ENCODE measurements at places on chromosomes 5 and 9. TPM values are rescaled to one million over a fixed set of nuclear protein-coding genes. Genes with fewer than 3 reads are reported as not detected.
A peak's percentile ranks its signal among the peaks of the same experiment; 100 is the strongest.

- no peaks in the 10 kb centered on the region for H3K36me3 ChIP-seq
- DNase-seq = no peak
- peaks cover 31% of the 10 kb centered on the region for H3K27me3 ChIP-seq
- no peak overlapping the region for H3K4me3 ChIP-seq
- H3K4me1 ChIP-seq = no peaks in the 10 kb centered on the region
Measured at GRCh38 chr5:133325864-133326263, 274.1 kb downstream of the HSPA4 start.

DNA sequence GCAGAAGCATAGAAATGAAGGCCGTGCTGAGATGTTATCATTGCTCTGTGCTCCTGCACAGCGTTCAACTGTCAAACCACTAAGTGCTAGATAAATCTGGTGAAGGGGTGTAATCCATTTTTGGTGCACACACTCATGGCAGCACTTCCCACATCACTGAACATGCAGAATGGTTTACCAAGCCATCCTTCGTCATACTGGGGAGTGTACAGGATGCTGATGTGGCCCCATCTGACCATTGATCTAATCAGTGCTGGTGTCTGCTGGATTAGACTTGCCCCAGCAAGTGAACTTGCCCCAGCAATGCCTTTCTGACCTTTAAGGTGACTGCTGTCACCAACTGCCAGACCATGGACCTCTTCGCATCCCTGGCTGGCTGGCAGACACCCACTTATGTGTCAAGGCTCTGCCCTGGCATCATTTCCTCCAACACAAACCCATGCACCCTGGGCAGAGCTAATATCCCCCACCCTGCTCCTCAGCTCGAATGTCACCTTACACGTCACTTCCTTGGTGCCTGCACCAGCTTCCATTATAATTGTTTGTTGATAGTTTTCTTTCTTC, 4.2 kb upstream of the SEMA4D start:
- peaks cover 16% of the 10 kb centered on the region for H3K27me3 ChIP-seq
- no peak overlapping the region for H3K27ac ChIP-seq
- no peak overlapping the region for H3K4me3 ChIP-seq
- no peaks in the 10 kb centered on the region for H3K4me1 ChIP-seq
- DNase-seq = no peak
- H3K36me3 ChIP-seq = no peaks in the 10 kb centered on the region

GRCh38 chr5:62538017-62538942, 40.3 kb upstream of the LRRC70 start:
- peak; percentile 94 for DNase-seq
- no peaks in the 10 kb centered on the region for H3K27me3 ChIP-seq
- H3K4me3 ChIP-seq = no peak overlapping the region
- no peaks in the 10 kb centered on the region for H3K36me3 ChIP-seq

GRCh38 chr5:1815071-1815786, 14.0 kb downstream of the NDUFS6 start:
- peaks cover 54% of the 10 kb centered on the region for H3K36me3 ChIP-seq
- no peak overlapping the region for H3K4me3 ChIP-seq
- H3K4me1 ChIP-seq = no peaks in the 10 kb centered on the region

GRCh38 chr9:83130541-83130940, 67.6 kb upstream of the RASEF start:
- DNase-seq = no peak
- H3K27ac ChIP-seq = no peak overlapping the region
- no peak overlapping the region for H3K4me3 ChIP-seq
- no peaks in the 10 kb centered on the region for H3K36me3 ChIP-seq

- H3K27me3 ChIP-seq = no peaks in the 10 kb centered on the region
- no peak overlapping the region for H3K27ac ChIP-seq
- no peak for DNase-seq
- H3K36me3 ChIP-seq = no peaks in the 10 kb centered on the region
- H3K4me1 ChIP-seq = no peaks in the 10 kb centered on the region
Measured at GRCh38 chr9:76542360-76542759, 83.4 kb downstream of the GCNT1 start.

DNA sequence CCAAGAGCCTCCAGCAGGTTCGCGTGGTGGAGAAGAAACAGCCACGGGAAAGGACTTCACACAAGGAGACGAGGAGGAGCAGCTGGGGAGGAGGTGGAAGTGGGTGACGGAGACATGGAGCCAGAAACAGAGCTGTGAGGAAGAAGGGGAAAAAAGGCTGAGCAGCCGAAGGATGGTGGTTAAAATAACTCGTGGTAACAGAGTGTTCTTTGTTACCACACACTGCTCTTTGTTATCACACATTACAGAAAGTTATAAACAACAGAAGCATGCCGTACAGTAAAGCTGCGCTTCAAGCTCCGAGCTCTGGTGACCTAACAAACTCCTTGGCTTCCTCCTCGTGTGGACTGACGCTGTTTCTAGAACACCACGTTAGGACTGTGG, 215.4 kb downstream of the GLIS3 start:
- DNase-seq = peak; percentile 90
- peak overlapping the region; percentile 20 for H3K4me3 ChIP-seq

- no peak overlapping the region for H3K27ac ChIP-seq
- H3K4me3 ChIP-seq = no peak overlapping the region
- H3K36me3 ChIP-seq = peaks cover 30% of the 10 kb centered on the region
- H3K27me3 ChIP-seq = no peaks in the 10 kb centered on the region
- no peak for DNase-seq
Measured at GRCh38 chr5:57249265-57249874, 75.5 kb downstream of the GPBP1 start.

- H3K4me3 ChIP-seq = no peak overlapping the region
- H3K27ac ChIP-seq = no peak overlapping the region
- no peaks in the 10 kb centered on the region for H3K4me1 ChIP-seq
- DNase-seq = no peak
Measured at GRCh38 chr9:8784838-8785237, 985.3 kb upstream of the DMAC1 start.

DNA sequence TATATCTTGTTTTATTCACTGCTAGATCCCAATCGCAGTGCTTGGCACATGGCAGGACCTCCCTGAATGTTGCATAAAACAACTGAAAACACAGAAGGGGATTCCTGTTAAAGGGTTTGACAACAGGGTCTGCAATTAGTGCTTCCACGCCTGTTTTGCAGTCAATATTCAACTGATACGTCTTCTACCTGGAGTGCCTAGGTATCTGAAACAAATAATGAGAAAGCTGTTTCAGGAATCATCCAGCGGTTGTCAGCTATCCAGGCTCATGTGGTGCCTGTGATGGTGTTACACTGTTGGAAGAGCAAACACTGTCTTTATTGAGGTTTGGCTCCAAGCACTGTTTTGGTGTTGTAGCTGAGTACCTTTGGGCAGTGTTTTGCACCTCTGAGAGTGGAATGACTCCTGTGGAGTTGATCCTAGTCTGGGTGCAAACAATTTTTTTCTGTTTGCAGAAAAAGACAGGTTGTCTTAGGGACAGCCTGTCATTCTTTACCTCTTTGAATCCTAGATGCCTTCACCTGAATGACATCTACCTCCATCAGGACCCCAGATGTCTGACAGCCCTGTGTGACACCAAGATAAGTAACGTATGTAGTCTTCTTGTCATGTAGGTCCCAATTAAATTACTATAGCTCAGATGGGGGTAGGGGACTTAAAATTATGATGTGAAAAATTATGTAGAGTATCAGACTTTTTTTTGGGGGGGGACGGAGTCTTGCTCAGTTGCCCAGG, 14.8 kb upstream of the MATR3 start:
- no peak overlapping the region for H3K4me3 ChIP-seq
- DNase-seq = no peak
- peaks cover 8% of the 10 kb centered on the region for H3K4me1 ChIP-seq
- no peak overlapping the region for H3K27ac ChIP-seq

- peaks cover 3% of the 10 kb centered on the region for H3K4me1 ChIP-seq
- no peaks in the 10 kb centered on the region for H3K27me3 ChIP-seq
- peak; percentile 51 for DNase-seq
- peak overlapping the region; percentile 27 for H3K27ac ChIP-seq
- peaks cover 5% of the 10 kb centered on the region for H3K36me3 ChIP-seq
Measured at GRCh38 chr5:17216974-17217492, 398 bp upstream of the BASP1 start.

DNA sequence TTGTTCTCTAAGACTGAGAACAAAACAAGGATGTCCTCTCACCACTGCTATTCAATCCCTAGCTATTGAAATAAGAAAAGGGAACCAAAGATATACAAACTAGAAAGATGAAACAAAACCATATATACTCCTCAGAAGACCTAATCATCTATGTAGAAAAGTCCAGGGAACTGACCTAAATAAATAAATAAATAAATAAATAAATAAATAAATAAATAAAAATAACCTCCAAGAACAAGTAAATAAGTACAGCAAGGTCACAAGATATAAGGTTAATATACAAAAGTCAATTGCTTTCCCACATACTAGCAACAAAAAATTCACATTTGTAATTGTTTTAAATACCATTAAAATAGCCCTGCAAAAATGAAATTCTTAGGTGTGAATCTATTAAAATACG, 54.6 kb downstream of the DTWD2 start:
- no peak for DNase-seq
- no peak overlapping the region for H3K27ac ChIP-seq

GRCh38 chr5:55286411-55286933, 21.0 kb downstream of the DHX29 start:
- no peaks in the 10 kb centered on the region for H3K27me3 ChIP-seq
- no peaks in the 10 kb centered on the region for H3K4me1 ChIP-seq
- H3K4me3 ChIP-seq = no peak overlapping the region
- H3K36me3 ChIP-seq = peaks cover 30% of the 10 kb centered on the region

DNA sequence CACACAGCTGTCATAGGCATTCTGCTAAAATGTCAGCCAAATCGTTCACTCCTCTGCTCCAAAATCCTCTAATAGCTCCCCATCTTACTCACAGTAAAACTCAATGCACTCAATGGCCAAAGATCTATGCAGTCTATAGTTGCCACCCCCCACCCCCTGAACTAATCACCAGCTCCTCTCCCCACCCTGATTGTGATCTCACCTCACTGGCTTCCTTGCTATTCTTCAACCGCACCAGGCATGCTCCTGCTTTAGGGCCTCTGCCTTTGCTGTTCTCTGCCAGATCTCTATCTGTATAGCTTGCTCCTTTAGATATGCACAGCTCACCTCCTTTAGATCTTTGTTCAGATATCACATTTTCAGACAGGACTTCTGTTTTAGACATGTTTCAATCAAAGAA, 33.2 kb upstream of the SNX2 start:
- no peaks in the 10 kb centered on the region for H3K4me1 ChIP-seq
- peak; percentile 13 for DNase-seq
- no peaks in the 10 kb centered on the region for H3K36me3 ChIP-seq
- H3K27me3 ChIP-seq = peaks cover 2% of the 10 kb centered on the region

- H3K36me3 ChIP-seq = no peaks in the 10 kb centered on the region
- peaks cover 43% of the 10 kb centered on the region for H3K27me3 ChIP-seq
Measured at GRCh38 chr9:132411091-132411508, 1.1 kb downstream of the CFAP77 start.

DNA sequence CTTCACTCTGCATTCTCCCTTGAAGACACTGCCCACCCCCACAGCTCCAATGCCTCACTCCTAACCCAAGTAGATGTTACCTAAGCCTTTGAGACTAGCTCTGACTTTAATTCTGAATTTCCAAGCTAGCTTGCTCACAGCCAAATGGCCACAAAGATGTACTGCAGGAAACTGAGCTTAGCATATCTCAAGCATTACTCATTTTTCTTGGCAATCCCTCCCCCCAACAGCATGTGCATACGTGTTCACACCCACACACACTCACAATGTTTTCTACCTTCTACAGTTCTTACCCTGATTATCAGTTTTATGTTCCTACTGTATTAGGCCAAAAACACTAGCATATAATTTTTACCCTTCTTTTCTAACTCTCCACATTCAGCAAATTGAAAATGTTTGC, 13.7 kb upstream of the GRIA1 start:
- H3K27ac ChIP-seq = no peak overlapping the region
- no peaks in the 10 kb centered on the region for H3K4me1 ChIP-seq
- H3K36me3 ChIP-seq = no peaks in the 10 kb centered on the region
- peak; percentile 92 for DNase-seq

DNA sequence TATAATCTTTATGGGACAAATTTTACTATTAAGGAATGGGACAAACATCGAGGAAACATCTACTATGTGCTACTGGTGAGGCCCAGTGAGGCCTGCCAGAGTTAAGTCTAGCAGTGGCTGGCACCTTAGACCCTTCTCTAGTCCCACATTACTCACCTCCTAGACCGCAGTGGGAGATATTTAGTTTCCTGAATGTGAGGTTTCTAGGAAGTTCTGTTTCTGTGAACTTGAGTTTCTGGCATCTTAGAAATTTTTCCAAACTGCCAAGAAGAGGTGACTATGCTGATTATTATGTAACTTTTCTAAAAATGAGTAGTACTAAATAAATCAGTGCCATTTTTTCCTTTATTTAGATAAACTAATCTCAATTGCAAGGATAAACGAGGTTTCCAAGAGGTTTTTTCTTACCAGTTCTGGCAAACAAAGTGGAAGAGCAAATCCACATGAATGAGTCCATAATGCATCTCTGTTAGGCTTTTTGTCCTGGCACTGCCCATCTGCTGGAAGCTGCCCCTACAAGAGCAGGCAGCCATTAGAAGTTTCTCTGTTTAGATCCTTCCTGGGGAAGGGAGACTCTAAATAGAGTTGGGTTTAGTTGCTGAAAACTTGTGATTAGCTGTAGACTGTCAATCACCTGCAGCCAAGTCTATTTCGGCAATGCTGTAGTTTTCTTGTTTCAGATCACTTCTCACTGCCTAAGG, 348.7 kb downstream of the MAN2A1 start:
- H3K4me3 ChIP-seq = no peak overlapping the region
- H3K36me3 ChIP-seq = no peaks in the 10 kb centered on the region
- DNase-seq = no peak
- H3K27ac ChIP-seq = no peak overlapping the region
- H3K27me3 ChIP-seq = no peaks in the 10 kb centered on the region

DNA sequence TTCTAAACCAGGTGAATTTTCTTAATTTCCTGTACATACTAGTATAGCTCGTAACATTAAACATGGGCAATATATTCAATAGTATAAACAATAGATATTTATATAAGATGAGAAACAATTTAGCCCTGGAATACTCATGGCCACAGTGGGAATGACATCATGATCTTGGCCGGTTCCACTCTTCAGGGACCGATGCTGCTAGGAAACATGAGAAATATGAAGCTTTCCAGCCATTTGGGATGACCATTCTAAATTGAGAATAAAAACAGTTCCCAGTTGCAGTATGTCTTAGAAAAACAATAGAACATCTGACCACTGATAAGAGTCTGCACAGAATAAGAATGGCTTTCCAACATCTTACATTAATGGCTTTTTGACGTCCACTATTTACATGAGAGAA, 33.3 kb upstream of the SLCO6A1 start:
- no peak overlapping the region for H3K4me3 ChIP-seq
- no peaks in the 10 kb centered on the region for H3K4me1 ChIP-seq
- H3K36me3 ChIP-seq = no peaks in the 10 kb centered on the region
- H3K27ac ChIP-seq = no peak overlapping the region
- no peak for DNase-seq
- no peaks in the 10 kb centered on the region for H3K27me3 ChIP-seq

Gene RXFP3
- polyA plus RNA-seq = not detected

Gene TMEM215
- polyA plus RNA-seq = not detected

Gene WDR38
- not detected for polyA plus RNA-seq

Gene SPATA31D4
- polyA plus RNA-seq = not detected

Gene ESM1
- 5.6 TPM for polyA plus RNA-seq

Gene SPZ1
- polyA plus RNA-seq = not detected

Gene AHRR
- 37.1 TPM for polyA plus RNA-seq

Gene ARL14EPL
- not detected for polyA plus RNA-seq

Gene PFN3
- polyA plus RNA-seq = not detected

Gene FOXD4L4
- polyA plus RNA-seq = not detected

Gene CARTPT
- polyA plus RNA-seq = not detected

Gene TJP2
- 38.3 TPM for polyA plus RNA-seq

Measured in IMR-90 (cell line).